Activated CD8-positive, alpha-beta memory T cell treated with anti-CD3 and anti-CD28 coated beads, Interleukin-2, amount 10 ng/mL, durations not matched to agents 7 days and 5 days (primary cell): ENCODE measurements at places on chromosomes 12 and 14.
A peak's percentile ranks its signal among the peaks of the same experiment; 100 is the strongest.

GRCh38 chr12:63064080-63064479, 86.9 kb downstream of the AVPR1A start:
- no peak for DNase-seq

DNA sequence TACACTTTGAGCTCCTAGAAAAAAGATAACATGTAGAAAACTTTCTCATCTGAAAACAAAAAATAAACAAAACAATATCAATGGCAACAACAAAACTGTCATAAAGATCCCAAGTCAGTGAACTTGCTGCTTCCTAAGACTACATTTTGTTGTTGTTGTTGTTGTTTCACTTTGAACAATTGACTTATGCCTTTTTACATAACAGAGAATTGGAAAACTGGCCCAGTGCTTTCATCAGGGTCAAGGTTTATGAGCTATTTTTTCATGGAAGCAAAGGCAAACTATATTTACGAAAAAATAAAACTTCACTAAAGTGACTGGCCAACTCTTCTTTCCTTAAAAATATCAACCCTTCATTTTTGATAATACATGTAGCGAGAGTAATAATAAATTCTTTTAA, 6.3 kb downstream of the DCN start:
- DNase-seq: no peak

GRCh38 chr14:81301371-81301770, 80.6 kb upstream of the GTF2A1 start:
- DNase-seq: no peak

DNA sequence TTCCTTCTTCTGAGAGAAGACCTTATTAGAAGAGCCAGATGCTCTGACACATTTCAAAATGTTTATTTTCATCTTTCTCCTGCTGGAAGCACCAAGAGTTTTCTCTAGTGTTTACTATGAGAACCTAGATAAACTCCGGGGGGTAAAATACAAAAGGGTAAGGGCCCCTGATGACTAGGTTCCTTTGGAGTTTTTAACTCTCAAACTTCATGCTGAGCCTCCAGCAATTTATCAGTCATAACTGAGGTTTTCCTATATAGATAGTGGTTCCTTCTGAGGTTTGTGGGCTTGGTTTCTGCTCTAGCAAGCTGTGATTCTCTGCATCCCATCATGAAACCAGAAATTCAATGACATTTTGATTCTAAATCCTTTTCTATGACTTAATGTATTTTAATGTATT, 210.9 kb downstream of the LRFN5 start:
- DNase-seq: no peak

GRCh38 chr12:23533699-23534098, 415.8 kb downstream of the SOX5 start:
- no peak for DNase-seq

DNA sequence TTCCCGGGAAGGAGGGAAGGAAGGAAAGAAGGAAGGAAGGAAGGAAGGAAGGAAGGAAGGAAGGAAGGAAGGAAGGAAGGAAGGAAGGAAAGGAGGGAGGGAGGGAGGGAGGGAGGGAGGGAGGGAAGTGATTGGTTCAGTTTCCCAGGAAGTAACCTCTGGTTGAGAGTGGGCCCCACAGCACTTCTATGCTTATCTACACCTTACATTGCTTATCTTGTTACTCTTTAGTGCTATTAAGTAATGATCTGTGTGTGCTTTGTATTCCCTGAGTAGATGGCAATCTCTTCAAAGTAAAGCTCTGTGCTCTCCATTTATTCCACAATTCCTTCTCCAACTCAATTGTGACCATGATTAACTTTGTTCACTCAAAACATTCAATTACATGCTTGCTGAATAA, 74.6 kb downstream of the SLC38A4 start:
- DNase-seq: no peak

- DNase-seq: no peak
Measured at GRCh38 chr14:64918216-64918615, 4.0 kb downstream of the CHURC1 start.

- DNase-seq: peak; percentile 80
Measured at GRCh38 chr14:95523815-95524448, 7.5 kb upstream of the SYNE3 start.

DNA sequence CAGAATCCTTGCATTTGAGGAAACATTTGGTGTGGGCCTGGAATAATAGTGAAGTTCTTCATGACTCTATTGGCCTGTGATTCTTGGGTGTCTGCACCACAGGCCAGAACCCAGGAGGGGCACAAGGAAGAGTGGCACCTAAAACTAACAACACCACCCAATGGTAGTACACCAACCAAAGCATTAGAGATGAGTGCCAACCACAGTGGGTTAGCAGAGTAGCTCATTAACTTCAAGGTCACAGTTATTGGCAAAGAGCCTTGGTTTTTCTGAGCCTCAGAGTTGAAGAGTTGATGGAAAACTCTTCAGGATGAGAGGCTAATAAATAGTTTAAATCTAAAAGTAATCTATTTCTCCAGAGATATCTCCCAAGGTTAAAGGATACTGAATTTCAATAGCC, 57.0 kb downstream of the HELB start:
- no peak for DNase-seq

GRCh38 chr14:75044322-75044721, 6.9 kb downstream of the MLH3 start:
- no peak for DNase-seq

- DNase-seq: no peak
Measured at GRCh38 chr12:64039281-64039871, 182.7 kb downstream of the KICS2 start.

- peak; percentile 81 for DNase-seq
Measured at GRCh38 chr12:24902511-24903328, 46.2 kb downstream of the BCAT1 start.

DNA sequence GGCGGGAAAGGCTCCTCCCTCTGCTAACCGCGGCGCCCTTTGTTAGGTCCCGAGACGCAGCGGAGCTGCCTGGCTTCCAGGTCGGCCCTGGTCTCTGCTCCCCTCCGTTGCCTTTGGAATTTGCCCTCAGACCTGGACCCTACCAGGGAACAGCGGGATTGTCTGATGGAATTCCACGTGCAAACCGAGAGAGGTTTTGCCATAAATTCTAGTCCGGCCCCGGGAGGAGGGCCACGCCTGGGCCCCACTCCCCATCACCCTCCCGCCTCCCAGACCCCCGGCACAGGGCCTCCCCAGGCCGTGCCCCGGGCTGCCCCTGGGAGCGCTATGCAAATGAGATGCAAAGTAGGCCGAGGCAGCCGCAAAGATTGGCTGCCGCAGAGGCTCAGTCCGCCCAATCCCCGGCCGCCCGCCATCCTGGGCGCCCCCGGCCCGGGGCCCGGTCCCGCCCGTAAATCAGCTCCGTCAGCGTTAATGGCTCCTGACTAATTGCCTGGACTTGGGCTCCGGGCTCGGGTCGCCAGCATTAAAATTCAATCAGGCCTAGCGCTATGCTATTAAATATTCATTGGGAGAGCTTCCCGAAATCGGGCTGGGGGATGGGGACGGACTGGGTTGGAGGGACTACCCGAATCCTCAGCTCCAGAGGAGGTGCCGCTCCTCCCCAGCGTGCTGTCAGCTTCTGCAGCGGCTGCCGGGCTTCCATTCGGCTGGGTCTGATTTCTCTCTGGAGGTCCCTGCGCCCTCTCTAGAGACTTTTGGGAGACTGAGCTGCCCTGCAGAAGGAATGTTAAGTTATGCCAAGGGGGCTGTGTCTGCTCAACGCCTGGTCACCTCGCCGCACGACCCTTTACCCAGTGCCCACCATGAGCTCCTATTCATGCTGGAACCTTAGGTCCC, 15.7 kb upstream of the FIGNL2 start:
- no peak for DNase-seq

DNA sequence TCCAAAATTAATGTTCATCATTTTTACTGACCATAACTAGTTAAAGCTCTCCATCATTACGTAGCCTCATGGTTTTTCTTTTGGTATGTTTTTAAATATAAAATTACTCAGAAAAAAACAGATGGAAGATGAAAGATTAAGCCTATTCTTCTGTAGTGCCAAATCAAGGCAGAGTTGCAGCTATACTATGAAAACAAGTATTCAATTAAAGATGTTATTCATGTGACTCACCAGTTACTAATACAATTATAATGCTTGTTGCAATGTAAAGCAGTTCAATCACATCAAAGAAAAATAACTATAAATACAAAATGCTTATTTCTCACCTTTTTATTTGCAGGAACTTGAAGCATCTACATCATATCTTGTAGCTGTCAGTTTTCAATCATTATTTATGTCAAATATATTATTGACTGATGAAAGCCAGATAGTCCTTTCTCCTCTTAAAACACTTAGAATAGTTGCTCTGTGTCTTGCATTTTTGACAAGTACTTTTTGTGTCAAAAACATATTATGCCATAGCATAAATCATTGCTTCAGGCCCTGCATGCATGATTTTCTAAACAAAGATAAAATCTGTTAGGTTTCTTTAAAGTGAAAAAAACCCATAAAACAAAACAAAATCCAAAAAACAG, 36.0 kb upstream of the TRHDE start:
- DNase-seq: no peak

DNA sequence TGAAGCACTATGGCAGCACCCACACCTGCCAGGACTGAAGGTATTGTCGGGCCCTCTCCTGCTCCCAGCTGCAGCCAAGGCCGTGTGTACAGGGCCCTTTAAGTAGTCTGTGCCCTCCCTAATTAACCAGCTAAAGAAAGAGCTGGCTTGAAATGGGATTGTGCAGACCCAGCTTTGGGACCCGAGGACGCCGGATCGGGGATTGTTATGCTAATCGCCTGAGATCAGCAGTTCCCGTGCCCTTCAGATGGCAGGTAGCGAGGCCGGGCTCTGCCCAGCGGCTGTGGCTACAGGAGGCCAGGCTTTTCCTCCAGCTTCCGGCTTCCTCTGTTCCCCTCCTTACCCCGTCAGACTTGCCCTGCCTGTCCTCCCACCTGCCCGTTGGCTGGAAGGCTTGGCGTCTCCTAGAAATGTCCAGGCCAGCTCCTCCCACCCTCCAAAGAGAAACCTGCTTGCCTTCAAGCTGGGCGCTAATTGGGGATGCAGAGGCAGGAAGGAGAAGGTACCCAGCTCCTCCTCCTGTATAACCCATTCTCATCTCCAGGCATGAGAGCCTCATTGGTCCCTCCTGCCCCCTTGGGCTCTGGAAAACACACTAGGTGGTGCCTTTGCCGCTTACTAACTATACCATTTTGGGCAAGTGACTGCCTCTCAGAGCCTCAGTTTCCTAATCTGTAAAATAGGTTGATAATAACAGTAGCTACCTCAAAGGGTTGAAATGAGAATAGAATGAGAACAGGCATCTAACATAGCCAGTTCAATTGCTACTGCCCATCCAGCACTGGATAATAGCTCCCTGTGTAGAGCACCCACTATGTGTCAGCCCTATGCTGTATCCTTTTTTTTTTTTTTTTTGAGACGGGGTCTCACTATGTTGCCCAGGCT, 25.8 kb upstream of the MSI1 start:
- DNase-seq: no peak

DNA sequence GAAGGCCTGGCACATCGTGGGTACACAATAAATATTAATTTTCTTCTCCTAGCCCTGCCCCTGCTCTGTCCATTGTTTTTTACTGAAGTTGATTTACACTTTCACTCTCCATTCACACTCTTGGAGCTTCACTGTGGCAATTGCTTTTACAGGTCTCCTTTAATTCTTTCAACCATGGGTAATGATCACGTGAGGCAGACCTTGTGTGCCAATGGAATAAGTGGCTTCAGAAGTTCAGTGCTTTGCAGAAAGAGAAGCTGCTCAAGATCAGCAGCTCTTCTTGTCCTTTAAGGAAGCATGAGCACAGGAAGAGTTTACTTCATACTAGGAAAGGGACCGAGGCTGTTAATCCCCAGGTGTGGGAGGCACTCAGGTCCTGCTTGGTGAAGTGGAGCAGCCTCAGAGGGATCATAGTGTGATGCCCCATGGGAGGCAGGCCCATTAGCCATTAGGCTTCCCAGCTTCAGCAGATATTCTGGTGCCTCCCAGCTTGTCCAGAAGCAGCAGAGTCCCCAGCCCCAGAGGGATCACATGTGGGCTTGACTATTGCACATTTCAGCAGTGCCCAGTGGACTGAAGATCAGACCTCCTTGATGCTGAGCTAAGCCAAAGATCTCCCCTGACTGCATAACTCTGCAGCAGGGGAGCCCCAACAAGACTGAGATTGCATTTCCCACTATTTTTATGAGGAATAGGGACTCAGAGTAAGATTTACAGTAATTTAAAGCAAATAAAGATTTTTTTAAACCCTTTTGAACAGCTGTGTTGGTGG, 5.0 kb upstream of the SLC35F4 start:
- no peak for DNase-seq

- DNase-seq: no peak
Measured at GRCh38 chr14:67331368-67332125, 28.1 kb downstream of the ATP6V1D start.

DNA sequence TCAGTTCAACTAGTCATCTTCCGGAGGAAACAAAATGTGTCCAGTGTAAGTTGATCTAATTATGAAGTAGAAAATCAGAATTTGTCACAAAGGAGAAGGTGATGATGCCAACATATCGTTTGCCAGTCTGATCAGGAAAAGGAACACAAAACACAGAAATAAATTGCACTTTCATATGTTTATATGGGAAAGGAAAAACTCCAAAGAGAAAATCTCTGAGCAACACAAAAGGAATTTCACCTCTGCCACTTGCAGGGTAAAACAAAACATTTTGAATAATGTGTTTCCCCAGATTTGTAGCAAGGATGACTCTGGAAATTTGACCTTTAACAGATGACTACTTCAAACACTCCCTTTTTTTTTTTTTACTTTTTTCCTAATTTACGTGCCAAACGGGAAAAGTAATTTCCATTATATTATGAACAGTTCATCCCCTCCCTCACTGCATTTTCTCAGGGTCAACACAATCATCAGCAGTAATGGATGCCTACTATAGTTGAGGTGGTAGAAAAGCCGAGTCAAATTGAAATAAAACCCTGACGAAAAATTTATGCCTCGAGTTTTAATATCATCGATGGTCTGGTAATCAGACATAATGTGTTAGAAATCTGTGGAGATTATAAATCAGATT, 25.6 kb downstream of the MGAT4C start:
- no peak for DNase-seq

DNA sequence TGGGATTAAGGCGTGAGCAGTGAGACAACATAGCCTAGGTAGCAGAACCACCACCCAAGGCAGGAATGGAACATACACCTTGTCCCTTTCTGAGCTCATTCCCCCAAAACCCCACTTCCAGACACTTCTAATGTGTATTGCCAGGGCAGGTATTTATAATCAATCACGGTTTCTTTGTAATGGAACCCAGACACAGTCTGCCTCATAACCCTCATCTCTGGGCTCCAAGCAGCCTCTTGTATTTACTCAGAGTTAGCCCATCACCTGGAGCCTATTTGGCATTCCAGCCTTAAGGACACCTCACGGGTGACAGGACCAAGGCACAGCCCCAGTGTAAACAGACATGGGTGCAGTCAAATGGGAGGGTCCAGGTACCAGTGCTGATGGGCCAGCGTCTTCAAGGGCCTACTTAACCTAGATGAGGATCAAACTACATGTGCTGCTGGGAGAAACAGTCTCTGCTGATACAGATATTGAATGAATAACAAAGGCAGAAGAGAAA, 2.5 kb upstream of the HIGD1C start:
- DNase-seq: no peak

DNA sequence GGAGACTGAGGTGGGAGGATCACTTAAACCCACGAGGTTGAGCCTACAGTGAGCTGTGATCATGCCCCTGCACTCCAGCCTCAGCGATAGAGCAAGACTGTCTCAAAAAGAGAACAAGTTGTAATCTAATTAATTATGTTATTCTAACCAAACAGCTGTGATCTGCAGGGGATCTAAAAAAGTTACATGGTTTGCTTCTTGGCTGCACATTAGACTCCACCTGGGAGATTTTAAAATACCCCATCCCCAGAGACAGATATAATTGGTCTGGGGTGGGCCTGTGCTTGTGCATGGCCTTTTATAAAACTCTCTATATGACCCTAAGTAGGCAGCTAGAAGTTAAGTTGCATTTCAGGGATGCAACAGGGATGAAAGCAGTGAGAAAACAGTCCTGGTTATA, 76.7 kb downstream of the SCAF11 start:
- no peak for DNase-seq
